Right ventricle myocardium inferior (tissue), 1 donor: ENCODE measurements at places on chromosomes 2 and 18. TPM values are rescaled to one million over a fixed set of nuclear protein-coding genes. Genes with fewer than 3 reads are reported as not detected.

Gene CLEC4F
- 0.22 TPM for total RNA-seq

Gene ERMN
- not detected for total RNA-seq

Gene GCG
- total RNA-seq: not detected

GRCh38 chr2:46135228-46135855 lies 161.9 kb upstream of the EPAS1 start:
- DNase-seq: no peak

- no peak for DNase-seq
These were observed 281.2 kb upstream of the LYPD1 start for GRCh38 chr2:132951008-132951714.

- no peak for DNase-seq
These were observed 2.1 kb upstream of the LBX2 start for GRCh38 chr2:74501335-74502071.

- DNase-seq: no peak
These were observed 459.5 kb downstream of the DLGAP1 start for GRCh38 chr18:3995476-3996102.

- DNase-seq: no peak
These were observed 440.1 kb downstream of the ZEB2 start for GRCh38 chr2:144079803-144080202.

DNA sequence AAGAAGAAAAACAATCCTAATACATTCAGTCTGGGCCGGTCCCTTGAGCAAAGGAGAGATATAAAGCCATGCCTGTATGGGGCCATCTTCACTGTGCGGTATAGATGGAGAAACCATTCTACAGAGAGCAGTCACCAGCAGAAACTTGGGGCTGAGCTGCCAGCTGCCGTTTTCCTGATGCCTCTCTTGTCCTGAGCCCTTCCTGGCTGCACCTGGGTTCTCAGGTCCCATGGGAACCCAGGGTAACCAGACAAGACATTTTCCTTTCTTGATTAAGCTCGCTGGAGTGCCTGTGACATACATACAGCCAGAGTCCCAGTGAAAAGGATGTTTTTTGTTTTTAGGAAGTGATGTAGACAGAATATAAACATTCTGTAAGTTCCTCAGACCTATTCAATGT lies 5.3 kb upstream of the METTL21A start:
- no peak for DNase-seq

DNA sequence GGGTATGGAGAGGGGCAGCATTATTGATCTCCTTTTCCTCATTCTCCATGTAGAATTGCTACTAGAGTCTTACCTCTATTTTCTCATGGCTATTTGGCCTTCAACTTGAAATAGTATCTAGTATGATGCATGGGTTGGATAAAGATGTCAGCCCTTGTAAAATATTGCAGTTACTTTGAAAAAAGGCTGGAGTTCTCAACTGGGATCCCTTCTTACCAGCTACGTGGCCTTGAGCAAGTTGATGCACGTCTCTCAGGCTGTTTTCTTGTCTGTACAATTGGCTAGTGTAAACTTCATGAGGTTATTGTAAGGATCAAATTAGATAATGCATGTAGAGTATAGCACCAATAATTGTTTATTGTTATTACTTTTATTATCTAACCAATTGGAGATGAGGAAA lies 50.2 kb downstream of the SEMA4F start:
- DNase-seq: no peak

GRCh38 chr18:9559253-9559652 lies 55.1 kb downstream of the PPP4R1 start:
- DNase-seq: no peak

GRCh38 chr2:120477831-120478481 lies 132.0 kb downstream of the INHBB start:
- DNase-seq: no peak

GRCh38 chr2:20229322-20230113 lies 4.6 kb upstream of the SDC1 start:
- no peak for DNase-seq

DNA sequence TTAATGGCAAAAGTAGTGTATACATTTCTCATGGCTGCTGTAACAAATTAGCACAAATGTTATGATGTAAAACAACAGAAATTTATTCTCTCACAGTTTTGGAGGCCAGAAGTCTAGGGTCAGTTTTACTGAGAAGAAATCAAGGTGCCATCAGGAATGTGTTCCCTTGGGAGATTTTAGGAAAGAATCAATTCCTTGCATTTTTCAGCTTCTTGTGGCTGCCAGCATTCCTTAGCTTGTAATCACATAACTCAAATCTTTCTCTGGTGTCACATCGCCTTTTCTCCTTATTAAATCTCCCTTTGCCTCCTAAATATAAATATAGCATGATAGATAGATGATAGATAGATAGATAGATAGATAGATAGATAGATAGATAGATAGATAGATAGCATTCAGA lies 307.0 kb upstream of the REG3G start:
- no peak for DNase-seq

DNA sequence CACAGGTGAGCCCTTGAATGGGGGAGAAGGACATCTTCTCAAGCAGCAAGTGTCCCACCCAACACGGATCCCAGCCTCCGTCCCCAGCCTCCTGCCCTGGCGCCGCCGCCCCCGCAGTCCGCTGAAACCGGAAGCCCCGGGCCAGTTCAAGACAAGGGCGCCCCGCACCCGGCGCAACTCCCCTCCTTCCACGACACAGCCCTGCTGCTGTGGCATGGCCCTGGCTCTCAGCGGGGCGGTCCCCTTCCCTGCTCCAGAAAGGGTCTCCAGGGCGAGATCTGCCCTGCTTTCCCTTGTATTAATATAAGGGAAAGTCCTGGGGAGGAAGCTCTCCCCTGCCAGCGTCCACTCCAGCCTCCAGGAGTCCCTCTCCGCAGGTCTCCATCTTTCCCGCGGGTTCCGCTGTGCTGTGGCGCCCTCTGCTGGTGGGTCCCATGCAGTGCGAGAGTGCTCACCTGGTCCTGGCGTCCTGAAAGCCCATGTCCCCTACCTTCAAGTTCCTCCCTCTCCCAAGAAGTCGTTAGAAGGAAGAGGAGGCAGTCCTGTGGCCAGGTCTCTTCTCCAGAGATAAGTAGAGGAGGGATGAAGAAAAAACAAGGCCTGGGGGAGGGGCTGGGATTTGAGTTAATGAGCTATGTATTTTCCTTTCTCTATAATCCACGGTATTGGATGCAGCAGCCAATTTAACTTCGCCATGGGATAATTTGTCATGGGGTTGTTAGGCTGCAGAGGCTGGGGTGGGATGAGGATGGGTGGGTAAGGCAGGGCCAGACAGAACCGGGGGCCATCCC lies 176.0 kb downstream of the SMAD2 start:
- DNase-seq: no peak
